ENCODE measurements at places on chromosomes 6 and 20. TPM values are rescaled to one million over a fixed set of nuclear protein-coding genes. Genes with fewer than 3 reads are reported as not detected.

Gene F13A1
- total RNA-seq = 0.16 TPM

Gene PRPF6
- total RNA-seq = 46.4 TPM

Gene CCN5
- total RNA-seq = 0.25 TPM

Gene PRND
- not detected for total RNA-seq

Gene DACT2
- under 0.01 TPM for total RNA-seq

Gene ANKRD6
- total RNA-seq = 3.5 TPM

Gene DEFB124
- total RNA-seq = not detected

All from mesangial cell (primary cell).